ENCODE measurements at places on chromosomes 3 and 15.

GRCh38 chr3:150227839-150228238, 180.3 kb upstream of the TSC22D2 start:
- DNase-seq = no peak

GRCh38 chr15:57205996-57206395, 170.3 kb upstream of the CGNL1 start:
- no peak for DNase-seq

- no peak for DNase-seq
Measured at GRCh38 chr15:80530737-80531365, 126.7 kb downstream of the ARNT2 start.

DNA sequence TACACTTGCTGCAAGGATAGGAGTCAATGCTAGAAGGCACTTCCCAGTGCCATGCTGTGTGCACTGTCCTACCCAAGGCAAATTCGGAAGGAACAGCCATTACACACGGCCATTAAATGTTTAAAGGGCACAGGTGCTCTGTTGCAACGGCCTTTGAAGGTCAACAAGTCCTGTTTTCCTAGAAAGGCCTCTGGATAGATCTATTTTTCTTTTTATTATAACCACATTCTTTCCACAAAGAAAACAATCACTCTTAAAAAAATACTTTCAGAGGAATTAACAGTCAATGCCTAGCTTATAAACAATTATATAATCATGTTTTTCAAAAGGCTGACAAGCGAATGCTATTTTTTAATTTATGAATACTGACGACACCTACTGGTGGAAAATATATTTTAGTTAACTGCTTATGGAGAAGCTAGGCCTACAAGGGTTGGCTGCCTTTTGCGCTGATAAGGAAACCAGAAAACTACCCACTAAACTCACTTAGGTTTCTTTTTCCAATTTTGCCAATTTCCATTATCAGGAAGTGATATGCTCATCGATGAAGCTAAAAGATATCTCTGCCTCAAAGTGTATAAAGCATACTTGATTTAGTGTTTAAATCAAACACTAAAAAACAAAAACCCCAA, 2.4 kb downstream of the ARHGEF3 start:
- no peak for DNase-seq

DNA sequence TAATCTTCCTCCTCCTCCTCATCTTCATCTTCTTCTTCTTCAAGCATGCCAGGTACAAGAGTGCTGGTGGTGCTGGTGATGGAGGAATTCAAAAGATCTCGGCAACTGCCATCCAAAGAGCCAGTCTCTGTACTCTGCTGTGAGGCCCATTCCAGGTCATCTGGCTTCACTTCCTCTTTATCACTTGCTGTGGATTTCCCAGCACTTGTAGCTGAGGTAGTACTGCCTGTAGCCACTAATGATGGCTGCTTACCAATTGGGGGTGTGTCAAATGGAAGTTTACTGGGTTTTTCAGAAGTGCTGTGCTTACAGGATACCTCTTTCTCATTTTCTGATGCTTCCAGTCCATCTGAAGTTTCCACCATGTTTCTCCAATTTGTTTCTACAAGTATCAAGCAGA, 28.8 kb upstream of the SHC4 start:
- no peak for DNase-seq

DNA sequence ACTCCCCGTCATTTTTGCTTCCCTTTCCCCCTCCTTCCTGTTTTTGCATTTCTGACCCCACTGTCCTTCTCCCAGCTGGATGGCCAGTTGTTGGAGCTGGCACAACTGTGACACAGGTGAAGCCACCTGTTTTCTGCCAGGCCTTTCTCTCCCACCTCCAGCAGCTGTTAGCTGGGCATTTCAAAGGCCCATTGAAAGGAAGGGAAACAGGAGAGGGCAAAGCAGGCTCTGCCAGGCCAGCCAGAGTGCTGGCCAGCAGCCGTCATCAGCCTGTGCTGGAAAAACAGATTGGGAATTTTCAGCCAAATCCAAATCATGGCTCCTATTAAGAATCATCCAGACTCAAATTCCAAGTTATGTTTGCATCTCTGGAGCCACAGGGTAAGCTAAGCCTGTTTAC, 155.2 kb upstream of the C2CD4B start:
- no peak for DNase-seq

DNA sequence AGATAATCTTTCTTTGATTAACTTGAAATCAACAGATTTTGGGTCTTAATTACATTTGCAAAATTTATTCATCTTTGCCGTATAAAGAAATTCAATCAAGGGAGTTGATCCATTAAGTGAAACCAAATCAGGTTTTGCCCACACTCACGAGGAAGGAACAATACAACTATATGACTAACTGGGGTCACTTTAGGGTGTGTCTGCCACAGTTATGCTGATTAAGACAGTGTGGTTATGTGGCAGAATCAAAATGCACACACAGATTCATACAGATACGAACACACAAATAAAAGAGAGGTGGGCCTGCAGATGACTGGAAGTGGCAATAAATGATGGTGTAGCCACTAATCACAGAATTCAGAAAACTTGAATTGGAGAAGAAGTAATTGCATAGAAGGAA, 543.5 kb downstream of the GABRG3 start:
- DNase-seq = no peak

DNA sequence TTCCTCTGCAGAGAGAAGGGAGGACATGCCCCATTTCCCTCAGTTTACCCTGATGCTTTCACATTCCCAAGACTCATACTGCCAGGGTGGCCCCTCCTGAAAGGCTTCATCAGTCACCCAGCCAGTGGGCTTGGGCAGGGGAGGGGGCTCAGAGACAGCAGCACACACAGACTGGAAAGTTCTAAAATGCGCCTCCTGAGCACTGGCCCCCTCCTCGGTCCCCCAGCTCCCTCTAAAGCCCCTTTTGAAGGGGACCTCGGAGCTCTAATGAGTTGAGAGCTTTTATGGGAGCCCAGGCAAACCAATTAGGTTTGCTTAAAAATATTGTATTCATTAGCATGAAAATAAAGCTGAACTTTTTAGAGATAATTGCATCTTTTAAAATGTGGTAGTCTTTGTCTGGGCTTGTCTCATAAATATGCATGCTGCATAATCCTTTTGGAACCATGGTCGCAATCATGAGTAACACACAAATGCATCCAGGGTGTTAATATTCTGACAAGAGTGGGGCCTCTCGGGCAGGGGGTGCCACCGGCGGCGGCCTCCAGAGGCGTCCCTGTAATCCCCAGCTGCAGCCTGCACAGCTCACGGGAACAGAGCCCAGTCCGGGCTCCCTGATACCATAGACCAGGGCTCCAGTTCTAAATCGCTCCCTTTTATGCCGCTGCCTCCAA, 78.5 kb downstream of the RPLP1 start:
- no peak for DNase-seq

- no peak for DNase-seq
Measured at GRCh38 chr3:29610781-29611180, 329.9 kb downstream of the RBMS3 start.

DNA sequence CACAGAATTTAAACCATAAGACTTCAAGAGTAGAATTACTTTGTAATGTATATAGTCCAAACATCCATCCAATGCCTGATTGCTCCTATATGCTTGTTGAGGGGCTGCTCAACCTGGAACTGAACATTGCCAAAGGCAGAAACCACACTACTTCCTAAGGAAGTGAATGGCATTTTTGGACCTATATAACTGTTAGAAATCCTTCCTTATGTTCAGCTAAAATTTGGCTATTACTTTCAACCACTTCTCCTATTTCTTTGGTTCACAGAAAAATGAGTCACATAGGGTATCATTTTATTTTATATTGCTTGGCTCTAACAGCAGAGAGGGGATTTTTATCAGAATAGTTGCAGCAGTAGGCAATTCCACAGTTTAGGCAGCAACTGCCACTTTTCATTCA, 342.1 kb downstream of the SLC9A9 start:
- no peak for DNase-seq

DNA sequence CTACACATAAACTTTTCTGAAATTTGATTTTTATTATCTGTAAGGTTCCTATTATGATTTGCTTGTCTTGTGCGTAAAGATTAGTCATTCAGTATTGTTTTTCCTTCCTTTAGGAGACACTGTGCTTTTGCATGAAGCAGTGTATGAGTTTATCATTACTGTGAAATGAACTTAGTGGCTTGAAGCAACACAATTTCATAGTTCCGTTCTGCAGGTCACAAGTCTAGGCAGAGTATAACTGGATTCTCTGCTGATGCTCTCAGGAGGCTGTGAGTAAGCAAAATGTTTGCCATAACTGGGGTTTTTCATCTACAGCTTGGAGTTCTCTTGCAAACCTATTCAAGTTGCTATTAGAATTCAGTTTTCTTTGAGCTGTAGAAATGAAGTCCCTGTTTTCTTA, 1136.1 kb downstream of the OTOL1 start:
- DNase-seq = no peak

DNA sequence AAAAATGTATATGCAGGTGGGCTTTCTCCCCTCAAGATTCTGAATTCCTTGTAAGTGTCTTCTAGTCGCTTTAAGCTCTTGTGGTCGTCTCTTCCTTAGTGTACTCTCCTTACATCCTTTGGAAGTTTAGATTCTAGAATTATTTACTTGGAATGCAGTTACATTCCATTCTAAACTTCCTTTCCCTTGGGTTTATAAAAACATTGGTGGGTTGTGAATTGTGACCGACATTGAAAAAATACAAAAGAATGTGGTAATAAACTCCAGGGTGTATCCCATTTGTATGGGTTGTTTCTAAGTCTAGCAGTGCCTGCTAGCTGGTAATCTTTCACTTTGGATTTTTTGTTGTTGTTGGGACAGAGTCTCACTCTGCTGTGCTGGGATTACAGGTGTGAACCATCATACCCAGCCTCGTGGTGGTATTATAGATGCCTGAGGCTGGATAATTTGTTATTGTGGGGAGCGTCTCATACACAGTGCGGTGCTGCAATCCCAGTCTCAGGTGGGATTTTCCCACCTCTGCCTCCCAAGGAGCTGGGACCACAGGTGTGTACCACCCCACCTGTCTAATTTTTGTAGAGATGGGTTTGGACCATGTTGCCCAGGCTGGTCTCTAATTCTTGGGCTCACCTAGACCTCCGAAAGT, 9.1 kb downstream of the CHD2 start:
- no peak for DNase-seq

GRCh38 chr3:76661527-76662250, 378.2 kb upstream of the ROBO2 start:
- DNase-seq = no peak

DNA sequence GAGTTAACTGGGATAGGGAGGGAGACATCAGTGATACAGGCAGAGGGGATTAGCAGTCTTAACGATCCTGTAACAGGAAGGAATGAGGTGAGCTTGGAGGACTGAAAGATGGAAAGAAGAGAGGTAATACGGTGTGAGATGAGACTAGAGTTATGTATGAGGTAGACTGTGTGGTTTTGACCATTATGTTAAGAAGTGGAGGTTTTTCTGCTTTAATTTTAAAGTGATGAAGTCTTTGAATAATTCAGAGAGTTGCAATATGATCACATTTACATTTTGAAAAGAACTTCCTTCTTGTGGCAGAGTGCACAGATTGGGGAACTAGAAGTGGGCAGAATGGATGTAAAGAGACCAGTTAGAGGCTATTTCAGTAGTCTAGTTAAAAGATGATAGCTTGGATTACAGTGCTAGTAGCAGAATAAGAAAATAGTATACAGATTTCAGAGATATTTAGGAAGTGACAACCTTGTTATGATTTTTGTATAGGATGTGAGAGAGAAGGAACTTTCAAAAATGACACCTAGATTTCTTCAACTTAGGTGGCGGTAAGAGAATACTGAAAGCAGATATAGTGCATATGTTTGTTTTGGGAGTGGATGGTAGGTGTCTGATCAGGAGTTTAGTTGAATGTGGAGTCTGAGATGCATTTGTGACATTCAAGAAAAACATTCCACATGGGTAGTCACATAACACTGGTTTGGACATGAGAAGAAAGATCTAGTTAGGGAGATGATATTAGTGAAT, 40.5 kb downstream of the STT3B start:
- no peak for DNase-seq

DNA sequence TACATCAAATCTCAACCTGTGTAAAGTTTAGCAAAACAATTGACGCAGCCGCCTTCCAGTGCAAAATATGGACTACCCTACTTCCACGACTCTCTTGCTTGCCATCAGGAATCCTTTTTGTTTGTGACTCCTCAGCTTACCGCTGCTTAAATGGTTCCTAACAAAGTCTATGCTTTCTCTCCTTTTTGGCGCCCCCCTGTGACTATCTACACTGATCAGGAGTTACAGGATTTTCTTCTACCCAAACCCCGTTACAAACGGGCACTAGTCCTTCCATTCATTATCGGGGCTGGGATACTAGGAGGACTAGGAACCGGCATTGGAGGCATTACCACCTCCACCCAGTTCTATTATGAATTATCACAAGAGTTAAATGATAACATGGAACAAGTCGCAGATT, 184.0 kb downstream of the IGSF11 start:
- DNase-seq = no peak

DNA sequence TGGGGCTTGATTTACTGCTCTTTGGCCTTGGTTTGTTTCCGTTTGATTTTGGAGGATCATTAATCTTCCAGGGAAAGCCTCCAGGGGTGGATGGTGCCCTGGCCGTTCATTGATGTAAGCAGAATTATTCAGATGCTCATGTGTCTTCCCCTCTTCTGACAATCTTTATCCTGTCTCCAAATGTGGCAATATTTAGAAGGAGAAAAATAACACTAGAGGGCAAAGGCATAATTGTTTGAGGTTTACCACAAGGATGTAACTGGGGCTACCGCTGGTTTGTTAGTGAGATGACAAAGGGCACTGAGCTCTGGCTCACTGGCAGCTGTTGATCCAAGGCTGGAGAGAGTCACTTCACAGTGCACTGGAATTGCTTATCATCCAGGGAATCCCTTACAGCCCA, 18.2 kb upstream of the PLCL2 start:
- no peak for DNase-seq

DNA sequence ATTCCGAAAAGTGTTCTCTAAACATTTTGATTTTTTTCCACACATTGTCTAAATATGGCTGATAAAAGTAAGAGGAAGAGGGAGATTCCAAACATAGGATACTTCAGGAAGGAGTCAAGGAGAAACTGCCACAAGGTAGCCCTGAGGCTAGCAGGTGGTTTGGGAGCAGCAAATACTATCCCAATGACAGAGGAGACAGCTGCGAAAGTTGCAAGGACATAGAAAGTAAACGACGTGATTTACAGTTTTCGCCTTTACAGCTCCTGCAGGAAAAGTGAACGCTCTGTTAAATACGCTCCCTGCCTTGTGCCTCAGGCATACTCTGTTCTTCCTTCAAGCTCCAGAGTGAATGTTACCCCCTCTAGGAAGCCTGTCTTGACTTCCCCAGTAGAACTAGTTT, 3.7 kb upstream of the FETUB start:
- DNase-seq = no peak

DNA sequence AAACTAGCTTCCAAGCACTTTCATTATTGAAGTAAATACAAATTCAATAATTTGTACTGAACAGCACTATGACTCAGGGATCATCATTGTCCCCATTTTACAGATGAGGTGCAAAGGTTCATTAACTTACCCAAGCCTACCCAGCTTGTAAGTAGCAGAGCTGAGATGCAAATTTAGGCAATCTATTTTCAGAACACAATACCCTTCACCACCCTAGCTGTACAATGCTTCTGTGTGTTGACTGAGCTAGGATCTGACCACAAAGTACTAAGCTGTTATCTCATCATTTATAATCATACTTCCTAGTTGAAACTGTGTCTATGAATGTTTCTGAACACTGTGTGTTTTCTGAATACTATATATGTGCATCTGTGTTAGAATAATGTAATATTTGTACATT, 3.2 kb upstream of the ILDR1 start:
- DNase-seq = no peak

- DNase-seq = no peak
Measured at GRCh38 chr15:97224191-97224641, 736.3 kb upstream of the ARRDC4 start.

GRCh38 chr15:52695154-52695553, 16.0 kb upstream of the ATOSA start:
- no peak for DNase-seq

GRCh38 chr15:51403072-51403878, 61.8 kb downstream of the GLDN start:
- DNase-seq = no peak

Data from NCI-H1417 treated with DMSO at 0.1 percent for 48 hours (cell line).